ENCODE measurements at places on chromosomes 4 and X.

GRCh38 chr4:6454112-6454910, 18.1 kb downstream of the PPP2R2C start:
- DNase-seq, result no peak

DNA sequence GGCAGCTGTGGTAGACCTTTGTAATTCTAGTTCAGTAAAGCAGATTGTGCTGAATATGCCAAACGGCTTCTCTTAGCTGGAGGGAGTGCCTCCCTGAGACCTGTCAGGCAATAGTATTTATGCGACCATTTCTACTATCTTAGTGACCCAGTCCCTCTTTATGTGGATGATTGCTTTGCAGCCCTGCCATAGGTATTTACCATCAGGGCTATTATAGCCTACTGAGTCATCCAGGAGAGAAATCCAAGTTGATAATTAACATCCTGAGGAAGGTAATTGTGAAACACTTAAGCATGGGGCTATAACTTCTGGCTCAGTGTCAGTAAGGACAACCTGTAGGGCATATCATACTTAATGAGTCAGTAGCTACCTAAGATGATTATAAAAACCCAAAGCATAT, 103.9 kb upstream of the MAOA start:
- no peak for DNase-seq

GRCh38 chrX:19343085-19343534, 617 bp upstream of the PDHA1 start:
- no peak for DNase-seq

- DNase-seq, result peak; percentile 49
Observed at GRCh38 chr4:121182296-121182695, 18.2 kb upstream of the TNIP3 start.

GRCh38 chrX:10979956-10980355, 131.2 kb upstream of the HCCS start:
- DNase-seq, result peak; percentile 11

- DNase-seq, result no peak
Observed at GRCh38 chr4:168319486-168320019, 1.0 kb upstream of the DDX60 start.

DNA sequence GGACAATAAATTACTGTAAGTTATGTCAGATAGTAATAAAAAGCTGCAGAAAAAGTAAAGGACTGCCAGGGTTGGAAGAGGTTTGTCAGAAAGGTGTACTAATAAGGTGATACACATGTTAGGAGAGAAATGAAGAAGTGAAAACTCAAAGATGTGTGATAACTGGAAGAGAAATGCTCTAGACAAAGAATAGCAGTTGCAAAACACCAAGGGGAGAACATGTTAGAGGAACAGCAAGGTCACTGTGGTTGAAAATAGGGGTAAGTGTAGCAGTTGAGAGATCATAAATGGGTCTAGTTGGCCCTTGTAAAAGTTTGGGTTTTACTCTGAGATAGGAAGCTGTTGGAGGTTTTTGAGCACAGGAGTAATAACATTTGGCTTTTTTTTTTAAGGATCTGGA, 46.9 kb downstream of the HSPA4L start:
- DNase-seq, result no peak

DNA sequence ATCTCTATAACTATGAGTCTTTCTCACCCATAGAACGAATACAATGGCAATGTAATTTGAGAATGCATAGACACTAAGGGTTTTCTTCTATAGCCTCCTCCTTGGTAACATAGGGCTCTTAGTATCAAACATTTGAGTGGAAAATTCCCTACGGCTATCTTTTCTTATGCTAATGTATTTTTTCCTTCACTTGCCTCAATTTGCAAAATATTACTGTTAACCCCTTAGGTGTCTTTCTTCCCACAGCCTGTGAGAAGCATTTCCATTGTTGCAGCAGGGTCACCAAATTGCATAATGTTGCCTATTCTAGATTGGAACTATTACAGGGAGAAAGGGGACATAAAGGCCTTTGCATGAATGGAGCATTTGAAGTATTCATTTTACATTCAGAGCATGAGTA, 140.5 kb upstream of the RAPGEF2 start:
- DNase-seq, result no peak

DNA sequence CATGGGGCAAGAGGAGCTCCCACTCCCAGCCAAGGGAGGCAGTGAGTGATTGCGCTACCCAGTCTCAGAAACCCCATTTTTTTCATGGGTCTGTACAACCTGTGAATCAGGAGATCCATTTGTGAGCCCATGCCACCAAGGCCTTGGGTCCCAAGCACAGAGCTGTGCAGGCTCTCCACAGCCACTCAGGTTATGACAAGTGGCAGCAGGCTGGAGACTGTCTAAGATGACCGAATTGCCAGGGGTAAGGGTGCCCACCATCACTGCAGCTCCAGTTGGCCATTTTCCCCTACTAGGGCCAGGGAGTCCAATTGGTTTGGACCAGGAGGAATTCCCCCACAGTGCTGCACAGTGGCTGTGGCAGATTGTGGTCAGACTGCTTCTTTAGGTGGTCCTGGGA, 407.5 kb upstream of the KLHL4 start:
- no peak for DNase-seq

DNA sequence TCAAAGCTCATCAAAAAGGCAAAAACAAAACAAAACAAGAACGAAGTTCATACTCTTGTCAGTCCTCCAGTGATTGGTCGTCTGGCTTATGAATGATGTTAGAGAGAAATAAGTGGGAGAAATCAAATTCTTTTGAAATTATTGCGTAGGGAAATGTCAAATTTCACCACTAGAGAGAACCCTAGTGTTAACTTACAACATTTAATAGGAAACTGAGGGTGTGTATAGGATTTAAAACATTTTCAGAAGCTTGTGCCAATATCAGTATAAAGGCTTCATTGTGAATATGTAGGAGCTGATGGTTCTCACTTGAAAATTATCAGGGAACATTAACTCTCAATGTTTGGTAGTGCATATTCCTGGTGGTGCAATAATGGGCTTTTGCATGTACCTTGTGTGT, 17.4 kb downstream of the ADH6 start:
- peak; percentile 18 for DNase-seq

- no peak for DNase-seq
Observed at GRCh38 chr4:57151481-57151880, 41.3 kb upstream of the IGFBP7 start.

Measured in fibroblast of skin of right biceps (primary cell).